ENCODE measurements at places on chromosomes 7 and 10. TPM values are rescaled to one million over a fixed set of nuclear protein-coding genes. Genes with fewer than 3 reads are reported as not detected.

GRCh38 chr7:150978126-150978789 lies at the start of gene KCNH2:
KCNH2 (minus strand) TSS chr7:150978321; CDS start chr7:150977913, 408 bp downstream.
- no peak for DNase-seq

Gene NPSR1
- not detected for total RNA-seq

- DNase-seq: no peak
Observed at GRCh38 chr7:39952803-39953202, 2.7 kb downstream of the CDK13 start.

GRCh38 chr10:114758331-114758730 lies 63.2 kb upstream of the FHIP2A start:
- DNase-seq: no peak

Gene TLX1
- total RNA-seq: not detected

DNA sequence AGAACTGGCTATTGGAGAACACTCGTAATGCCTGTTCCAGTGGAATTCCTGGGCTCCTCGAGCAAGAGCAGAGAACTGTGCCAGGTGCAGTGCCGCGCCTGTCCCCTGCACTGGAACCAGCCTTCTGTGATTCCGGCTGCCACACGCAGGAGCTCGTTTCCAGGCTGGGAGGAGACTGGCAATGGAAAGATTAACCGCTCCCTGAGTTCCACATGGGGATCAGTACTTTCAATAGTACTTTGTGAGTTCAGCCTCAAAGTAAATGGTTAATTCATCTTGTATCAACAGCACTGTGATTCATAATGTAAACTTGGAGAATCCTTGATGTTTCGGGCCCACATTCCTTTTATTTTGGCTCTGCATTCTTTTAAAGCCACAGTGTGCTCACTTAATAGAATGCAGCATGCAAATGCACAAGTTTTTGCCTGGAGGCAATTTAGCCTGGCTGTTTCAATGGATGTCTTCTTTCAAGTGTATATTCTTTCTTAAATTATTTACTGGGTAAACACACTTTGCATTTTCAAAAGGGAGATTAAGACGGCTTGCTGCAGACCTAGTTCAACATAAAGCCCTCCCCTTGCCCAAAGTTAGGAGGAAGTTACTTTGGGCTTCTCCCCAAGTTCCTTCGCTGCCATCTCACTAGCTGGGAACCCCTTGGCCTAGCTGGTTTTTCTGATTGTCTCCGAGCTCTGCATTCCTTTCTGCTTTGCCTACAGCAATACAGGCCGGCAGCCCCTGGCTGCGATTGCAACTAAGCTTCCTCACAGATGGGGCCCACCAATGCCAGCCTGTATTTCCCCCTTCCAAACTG lies 138.1 kb upstream of the TCF7L2 start:
- DNase-seq: no peak

GRCh38 chr10:108849688-108850087 lies 1073.6 kb downstream of the XPNPEP1 start:
- no peak for DNase-seq

Gene MYO3A
- not detected for total RNA-seq

Gene ERVW-1
- total RNA-seq: not detected

DNA sequence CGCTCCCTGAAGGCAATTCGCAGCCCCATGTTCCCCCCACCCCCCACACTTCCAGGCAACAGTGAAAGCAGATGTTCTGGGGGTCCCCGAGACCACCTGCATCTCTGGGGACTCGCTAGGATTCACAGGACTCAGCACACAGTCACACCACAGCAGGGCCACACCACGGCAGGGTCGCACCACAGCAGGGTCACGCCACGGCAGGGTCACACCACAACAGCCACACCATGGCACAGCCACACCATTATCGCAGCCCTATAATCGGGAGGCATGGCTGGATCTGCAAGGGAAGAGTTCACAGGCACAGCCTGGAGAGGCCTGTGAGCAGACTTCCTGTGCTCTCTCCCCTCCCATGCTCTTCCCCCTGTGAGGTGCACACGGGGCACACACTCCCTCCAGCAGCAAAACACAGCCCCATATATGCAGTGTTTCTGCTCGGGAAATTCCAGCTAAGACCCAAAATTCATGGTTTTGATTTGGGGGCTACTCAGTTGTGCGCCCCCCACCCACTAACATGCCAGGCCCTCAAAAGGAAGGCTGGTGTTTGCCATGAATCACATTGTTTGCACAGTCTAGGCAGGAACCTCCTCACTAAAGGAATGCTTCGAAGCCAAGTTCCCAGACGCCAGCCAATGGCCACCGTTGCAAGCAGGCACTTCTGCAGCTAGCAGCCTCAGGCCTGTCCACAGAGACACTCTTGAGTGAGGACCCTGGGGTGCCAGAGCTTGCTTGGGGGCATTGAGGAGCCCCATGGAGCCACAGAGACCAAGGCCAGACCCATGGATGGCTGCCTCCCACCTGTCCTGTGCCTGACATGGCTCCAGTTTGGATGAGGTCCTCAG lies 7.0 kb upstream of the DPYSL4 start:
- DNase-seq: no peak

DNA sequence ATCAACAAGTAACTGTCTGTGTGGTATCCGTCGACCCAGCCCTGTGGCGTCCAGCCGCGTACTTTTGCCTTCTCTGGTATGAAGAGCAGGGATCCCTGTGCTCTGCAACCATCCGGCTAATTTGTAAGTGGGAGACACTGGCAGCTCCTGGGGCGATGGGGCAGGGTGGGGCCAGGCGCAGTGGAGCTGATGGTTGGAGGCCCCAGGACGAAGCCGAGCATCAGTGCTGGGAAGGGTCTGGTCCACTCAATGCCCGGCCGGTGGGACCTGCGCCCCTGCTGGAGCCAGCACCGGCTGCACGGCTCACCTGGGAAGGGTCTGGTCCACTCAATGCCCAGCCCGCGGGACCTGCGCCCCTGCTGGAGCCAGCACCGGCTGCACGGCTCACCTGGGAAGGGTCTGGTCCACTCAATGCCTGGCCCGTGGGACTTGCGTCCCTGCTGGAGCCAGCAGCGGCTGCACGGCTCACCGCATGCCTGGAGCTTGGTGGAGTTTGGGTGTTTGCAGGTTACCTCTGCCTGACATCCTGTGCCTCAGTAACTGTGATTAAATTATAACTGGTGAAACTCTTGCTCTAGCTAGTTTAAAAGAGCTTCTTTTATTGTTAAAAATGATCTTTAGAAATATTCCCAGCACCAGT lies 96.1 kb downstream of the NKX6-2 start:
- DNase-seq: no peak

- no peak for DNase-seq
Observed at GRCh38 chr10:23918090-23918723, 290.7 kb upstream of the KIAA1217 start.

- DNase-seq: no peak
Observed at GRCh38 chr7:49344556-49344955, 420.2 kb downstream of the CDC14C start.

DNA sequence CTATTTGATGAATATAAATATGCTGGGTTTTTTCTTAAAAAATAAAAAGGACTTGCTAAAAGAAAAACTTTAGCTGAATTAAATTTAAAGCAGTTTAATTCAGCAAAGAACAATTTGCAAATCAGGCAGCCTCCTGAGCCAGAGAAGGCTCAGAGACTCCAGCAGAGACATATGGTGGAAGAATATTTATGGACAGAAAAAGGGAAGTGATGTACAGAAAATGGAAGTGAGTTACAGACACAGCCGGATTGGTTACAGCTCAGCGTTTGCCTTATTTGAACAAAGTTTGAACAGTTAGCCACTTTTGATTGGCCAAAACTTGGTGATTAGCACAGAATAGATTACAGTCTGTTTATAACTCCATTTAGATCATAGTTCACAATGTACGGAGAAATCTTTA lies 110.3 kb downstream of the GAD2 start:
- no peak for DNase-seq

GRCh38 chr10:32035038-32035437 lies 21.2 kb downstream of the KIF5B start:
- no peak for DNase-seq

DNA sequence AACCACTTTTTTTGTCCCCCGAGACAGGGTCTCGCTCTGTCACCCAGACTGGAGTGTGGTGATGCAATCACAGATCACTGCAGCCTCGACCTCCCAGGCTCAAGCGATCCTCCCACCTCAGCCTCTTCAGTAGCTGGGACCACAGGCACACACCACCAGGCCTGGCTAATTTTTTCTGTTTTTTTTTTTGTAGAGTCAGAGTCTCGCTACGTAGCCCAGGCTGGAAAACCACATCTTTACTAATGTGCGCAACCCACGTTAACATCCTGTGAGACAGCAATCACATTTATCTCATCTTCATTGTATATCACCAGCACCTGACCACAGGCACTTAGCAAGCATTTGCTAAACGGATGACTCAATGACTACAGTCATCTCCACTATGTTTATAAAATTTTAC lies 77.8 kb upstream of the ATP6V0A4 start:
- peak; percentile 80 for DNase-seq

GRCh38 chr10:44713307-44713706 lies 197.8 kb upstream of the TMEM72 start:
- DNase-seq: no peak

- DNase-seq: no peak
Observed at GRCh38 chr10:102949916-102950315, 31.8 kb downstream of the CNNM2 start.

GRCh38 chr7:3200504-3200903 lies 100.5 kb upstream of the SDK1 start:
- peak; percentile 39 for DNase-seq

Gene C10orf53
- total RNA-seq: not detected

GRCh38 chr7:40221836-40222235 lies 87.0 kb downstream of the SUGCT start:
- DNase-seq: no peak

GRCh38 chr7:107315716-107316220 lies 147.0 kb downstream of the HBP1 start:
- DNase-seq: no peak

DNA sequence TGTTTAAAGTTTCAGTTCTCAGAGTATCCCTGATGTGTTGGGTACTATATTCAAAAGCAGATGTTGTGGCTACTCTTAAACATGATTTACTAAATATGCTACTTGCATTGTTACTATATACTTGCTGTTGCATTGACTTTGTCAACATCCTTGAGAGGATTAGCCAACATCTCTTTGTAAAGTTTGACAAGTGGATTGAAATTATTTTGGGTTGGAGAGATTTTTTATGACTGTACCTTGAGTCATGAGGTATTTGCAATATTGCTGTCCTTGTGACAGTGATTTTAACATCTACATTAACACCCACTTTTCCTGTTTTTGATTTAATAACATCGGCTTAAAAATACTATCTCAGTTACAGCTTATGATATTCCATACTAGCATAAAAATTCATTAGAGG lies 31.9 kb downstream of the MRC1 start:
- DNase-seq: no peak

Measured in activated CD4-positive, alpha-beta memory T cell treated with anti-CD3 and anti-CD28 coated beads for 36 hours (primary cell).